SK-N-SH treated with all-trans-retinoic acid at 6 μM for 48 hours (cell line): ENCODE measurements at places on chromosomes 7 and 10.

GRCh38 chr10:71044720-71045119 is 156.4 kb upstream of the PCBD1 start:
- no peak for ATAC-seq

GRCh38 chr7:12873571-12873970 is 186.1 kb downstream of the ARL4A start:
- no peak for ATAC-seq

DNA sequence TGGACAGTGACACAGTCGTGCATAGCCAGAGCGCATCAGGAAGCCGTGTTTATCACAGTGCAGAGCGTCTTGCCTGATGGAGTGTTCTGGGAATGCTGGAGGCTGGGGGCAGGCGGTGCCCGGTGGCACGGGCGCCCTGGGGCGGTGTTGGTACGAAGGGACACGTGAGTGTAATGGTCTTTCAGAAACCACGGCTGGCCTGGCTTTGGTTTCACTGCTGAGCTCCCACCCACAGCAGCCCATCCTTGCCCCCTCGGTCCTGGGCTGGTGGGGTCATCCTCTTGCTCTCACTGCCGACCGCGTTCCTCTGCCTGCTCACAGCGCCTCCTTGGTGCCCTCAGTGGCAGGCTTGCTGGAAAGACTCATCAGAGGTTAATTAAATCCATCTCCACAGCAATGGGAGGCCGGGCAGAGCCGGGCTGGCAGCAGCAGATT is 50.6 kb downstream of the NKX6-2 start:
- ATAC-seq, result peak; percentile 74

DNA sequence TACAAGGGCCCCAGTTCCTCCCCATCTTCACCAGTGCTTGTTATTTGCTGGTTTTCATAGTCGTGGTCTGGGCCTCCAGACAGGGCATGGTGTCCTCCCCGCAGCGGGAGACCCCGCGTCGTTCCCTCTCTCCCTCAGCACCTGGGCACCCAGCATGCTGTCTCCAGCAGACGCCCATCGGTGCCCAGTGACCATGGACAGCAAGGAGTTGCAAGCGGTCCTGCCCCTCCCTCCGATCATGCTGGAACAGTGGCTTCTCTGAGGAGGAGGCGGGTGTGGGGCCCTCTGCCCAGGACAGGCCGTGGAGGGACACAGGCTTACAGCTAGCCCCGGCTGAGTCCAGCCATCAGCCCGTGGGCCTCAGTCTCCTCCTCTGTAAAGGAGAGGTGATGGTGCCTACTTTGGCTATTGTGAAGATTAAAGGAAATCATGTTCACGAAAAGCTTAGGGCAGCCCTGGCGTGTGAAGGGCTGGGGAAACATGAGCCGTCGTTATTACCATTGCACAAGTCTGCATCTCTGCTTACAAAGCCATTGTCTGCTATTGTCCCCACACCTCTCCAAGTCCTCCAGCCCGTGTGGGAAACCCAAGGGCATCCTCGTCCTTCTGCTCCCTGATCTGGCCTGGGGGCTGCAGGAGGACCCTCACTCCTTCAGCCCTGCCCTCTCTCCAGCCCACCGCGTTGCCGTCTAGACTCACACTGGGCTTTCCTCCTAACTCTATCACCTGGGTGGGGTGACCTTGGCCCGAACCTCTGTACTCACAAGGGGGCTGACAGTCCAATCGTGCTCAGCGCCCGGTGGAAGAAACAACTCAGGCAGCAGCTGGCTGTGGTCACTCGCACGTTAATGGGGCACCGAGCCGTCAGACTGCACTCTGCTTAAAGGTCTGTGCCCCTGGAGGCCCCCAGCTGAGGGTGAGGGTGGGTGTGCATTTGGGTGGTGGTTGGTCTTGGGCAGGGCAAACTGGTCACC is 29.9 kb downstream of the EN2 start:
- ATAC-seq, result no peak

- no peak for ATAC-seq
These were observed 121.6 kb downstream of the CREB5 start for GRCh38 chr7:28533731-28534531.

GRCh38 chr7:151313857-151314256 is 27.8 kb upstream of the NUB1 start:
- ATAC-seq, result peak; percentile 54

DNA sequence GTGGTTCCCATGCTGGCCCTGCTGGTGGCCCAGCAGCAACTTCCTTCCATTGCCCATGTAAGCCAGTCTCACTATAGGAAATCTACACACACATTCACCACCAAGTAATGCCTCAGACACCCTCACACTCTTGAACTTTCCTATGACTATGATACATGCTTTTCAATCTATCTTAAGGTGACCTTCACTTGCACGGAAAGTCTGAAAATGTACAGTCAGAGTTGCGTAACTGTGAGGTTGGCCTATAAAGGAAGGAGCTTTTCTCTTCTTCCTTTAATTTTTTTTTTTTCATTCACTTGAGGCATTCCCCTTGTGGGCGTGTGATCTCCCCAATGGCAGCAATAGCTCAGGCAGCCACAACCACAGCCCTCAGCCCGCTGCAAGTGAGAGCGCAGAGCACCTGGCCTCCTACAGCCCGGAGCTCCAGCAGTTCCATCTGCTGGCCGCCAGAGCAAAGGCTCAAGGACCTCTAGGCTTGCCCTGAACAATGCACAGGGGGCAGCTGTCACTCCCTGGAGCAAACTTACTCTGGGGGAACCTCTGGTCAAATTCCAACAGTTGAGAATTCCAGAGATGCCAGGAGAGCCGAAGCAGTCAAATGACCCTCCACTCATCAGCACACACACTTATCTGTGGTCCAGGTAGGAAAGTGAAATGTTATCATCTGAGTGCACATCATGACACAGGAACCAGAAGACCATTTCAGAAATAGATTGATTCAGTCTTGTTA is 123.1 kb upstream of the ADO start:
- ATAC-seq, result 0 out of 3 replicates have a peak, but pooled peaks have one; percentile 31

DNA sequence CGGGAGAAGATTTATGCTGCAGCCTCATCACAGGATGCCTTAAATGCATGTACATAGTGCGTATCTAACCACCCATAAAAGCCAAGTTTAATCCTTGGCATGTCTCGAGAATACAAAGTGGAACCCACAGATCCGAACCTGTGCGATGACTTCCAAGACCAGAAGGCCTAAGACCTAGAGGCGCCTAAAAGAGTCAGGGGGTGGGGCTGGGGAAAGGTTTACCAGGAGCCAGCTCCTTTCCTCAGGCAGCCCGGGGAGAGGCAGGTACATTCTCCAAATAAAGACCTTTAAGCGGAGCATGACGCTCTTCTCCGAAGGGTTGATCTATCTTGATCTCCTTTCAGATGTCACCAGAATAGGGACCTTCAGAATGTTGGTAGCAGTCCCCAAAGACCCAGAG is 9.7 kb downstream of the SP8 start:
- ATAC-seq, result no peak

- no peak for ATAC-seq
These were observed 62.3 kb upstream of the KAT6B start for GRCh38 chr10:74763934-74764591.

DNA sequence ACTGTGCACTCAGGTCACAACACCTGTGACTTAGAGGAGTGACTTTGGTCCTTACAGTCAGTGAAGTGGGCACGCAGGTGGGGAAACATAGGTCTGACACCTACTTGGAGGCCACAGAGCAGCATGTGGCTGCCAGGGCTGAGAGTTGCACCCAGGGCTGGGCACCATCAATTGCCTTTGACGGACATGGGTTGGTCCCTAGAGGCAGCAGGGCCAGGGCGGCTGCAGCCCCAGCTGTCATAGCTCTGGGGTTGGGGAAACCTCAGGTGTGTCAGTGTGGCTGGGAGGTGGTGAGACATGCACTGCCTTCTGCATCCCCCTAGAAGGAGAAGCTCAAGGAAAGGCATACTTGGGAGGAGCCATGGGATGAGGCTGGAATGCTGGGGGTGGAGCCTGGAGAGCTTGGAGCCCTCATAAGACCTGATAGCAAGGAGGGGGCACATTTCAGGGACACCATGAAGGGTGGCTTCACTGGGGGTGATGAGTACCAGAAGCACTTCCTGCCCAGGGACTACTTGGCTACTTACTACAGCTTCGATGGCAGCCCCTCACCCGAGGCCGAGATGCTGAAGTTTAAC is at the start of gene INMT:
TSS of gene INMT (plus strand) at position 440 of the 578 bp plus-strand sequence. CDS start at position 456, 16 bp downstream.
- ATAC-seq, result no peak

DNA sequence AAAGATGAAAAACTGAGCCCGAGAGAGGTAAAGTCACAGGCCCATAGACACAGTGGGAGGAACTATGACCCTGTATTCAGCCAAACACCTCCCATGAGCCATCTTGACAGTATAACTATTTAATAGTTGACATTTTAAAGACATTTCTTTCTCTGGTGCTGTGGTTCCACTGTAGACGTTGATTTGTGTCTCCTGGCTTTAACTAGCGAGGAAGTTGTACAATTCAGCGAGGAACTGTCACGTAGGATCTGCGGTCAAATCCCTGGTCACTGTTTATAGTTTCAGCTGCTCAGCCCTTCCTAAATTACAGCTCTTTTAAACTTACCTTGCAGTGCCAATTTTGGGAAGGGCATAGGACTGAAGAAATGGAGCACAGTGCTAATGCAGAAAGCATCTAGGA is 7.1 kb upstream of the CELF2 start:
- no peak for ATAC-seq

- no peak for ATAC-seq
These were observed 24.6 kb downstream of the POM121L12 start for GRCh38 chr7:53060066-53060465.

- no peak for ATAC-seq
These were observed 88.8 kb upstream of the BTBD16 start for GRCh38 chr10:122182308-122182707.

DNA sequence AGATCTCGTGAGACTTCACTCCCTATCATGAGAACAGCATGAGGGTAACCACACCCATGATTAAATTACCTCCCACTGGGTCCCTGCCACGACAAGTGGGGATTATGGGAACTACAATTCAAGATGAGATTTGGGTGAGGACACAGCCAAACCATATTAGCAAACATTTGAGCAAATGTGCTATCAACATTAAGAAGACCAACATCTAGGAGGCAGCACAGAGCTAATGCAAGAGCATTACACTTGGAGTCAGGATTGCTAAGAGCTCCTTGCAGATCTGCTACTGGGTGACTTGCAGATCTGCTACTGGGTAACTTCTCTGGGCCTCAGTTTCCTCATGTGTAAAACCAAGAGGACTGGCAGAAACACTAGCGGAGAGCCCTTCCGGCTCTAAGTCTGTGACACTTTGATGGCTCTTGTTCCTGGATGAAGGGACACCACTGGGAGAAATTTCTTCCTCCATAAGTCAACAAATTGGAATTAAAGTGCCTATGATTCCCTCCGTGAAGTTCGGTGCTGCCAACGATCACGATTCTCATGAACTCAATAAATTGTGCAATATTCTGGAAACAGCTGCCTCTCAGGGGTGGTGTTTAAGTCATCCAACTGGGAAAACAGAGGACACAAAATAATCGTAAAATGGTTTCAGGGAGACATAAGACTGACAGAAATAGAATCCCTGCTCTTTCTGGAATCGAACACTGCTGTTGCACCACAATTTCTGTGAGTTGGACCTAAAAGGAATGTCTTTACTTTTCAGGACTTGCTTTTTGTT is 115.8 kb upstream of the ITGB1 start:
- ATAC-seq, result no peak

GRCh38 chr10:4654496-4654895 is 171.5 kb upstream of the AKR1E2 start:
- no peak for ATAC-seq

DNA sequence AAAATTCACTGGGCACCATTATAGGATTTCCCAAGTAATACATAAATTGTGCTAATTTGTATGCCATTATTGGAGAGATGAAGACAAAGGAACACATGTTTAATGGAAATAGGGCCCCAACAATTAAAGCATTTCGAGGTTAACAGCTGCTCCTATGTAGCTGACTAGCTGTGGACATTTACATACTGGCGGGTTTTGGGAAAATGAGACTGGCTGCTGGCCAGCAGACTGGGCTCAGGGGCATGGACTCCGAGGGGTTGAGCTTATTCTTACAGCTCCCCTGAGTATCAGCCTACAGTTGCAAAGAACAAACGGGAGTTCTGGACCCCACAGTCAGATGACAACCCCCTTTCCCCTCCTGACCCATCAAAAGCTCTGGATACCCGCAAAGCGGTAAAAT is 91.9 kb upstream of the MYO3A start:
- no peak for ATAC-seq

- no peak for ATAC-seq
These were observed 632.6 kb upstream of the KCND2 start for GRCh38 chr7:119640326-119640725.

DNA sequence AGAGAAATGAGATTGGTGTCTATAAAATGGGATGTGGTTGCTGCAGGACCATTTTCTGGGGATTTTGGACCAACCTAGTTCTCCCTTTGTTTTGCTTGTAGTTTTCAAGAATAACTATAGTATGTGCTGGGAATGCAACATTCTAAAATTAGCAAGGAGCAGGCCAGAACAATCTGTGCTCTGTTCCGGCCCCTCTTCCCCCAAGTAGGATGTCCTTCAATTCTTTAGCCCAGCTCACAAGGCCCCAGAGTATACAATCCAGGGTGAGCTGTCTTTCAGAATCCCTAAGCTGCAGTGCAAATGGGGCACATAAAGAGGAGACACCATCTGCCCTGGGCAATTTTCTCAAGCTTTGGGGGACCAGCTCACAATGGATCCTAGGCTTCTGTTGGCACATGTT is 809.1 kb downstream of the TNS3 start:
- no peak for ATAC-seq
